ENCODE measurements at places on chromosomes 12 and 14.

DNA sequence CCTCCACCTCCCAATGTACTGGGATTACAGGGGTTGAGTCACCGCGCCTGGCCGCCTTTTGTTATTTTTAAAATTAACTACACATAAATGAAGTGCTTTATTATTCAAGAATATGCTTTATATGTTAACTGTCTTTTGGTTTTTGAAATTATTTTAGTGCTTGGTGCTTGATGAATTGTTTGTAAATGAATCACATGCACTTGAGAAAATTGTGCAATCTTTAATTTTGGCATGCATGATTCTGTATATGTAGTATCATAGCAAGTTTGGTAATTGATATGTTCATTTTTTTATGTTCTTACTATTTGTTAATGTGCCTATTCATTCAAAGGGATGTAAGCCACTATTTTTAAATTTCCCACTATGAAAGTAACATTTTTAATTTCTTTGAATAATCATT lies 440.9 kb downstream of the NAV3 start:
- no peak for DNase-seq

DNA sequence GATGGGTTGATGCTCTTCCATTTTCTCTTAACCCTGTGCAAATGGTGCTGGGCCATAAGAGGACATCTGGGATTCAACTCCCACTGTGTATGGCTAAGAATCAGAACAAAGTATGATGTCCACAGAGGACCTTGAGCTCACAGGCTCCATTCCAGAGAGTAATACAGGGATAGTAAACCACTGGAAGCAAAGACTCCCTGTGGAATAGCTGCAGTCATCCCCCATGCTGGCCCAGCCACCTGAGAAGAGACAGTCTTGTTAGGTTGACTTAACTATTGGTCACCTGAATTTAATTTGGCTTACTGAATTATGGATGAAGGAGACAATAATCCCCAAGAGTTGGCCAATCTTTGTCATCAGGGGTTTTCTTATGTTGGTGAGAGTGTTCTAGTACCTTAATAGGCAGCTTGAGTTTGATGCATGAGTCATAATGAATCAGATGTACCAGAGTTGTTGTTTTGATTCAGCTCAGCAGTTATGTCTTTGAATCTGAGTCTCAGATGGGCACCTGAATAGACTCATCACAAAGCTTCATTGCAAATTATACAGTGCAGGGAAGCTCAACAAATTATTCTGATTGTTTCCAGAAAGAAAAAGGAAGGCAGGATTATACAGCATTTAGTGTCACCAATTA lies 122.7 kb downstream of the SSPN start:
- DNase-seq = no peak

DNA sequence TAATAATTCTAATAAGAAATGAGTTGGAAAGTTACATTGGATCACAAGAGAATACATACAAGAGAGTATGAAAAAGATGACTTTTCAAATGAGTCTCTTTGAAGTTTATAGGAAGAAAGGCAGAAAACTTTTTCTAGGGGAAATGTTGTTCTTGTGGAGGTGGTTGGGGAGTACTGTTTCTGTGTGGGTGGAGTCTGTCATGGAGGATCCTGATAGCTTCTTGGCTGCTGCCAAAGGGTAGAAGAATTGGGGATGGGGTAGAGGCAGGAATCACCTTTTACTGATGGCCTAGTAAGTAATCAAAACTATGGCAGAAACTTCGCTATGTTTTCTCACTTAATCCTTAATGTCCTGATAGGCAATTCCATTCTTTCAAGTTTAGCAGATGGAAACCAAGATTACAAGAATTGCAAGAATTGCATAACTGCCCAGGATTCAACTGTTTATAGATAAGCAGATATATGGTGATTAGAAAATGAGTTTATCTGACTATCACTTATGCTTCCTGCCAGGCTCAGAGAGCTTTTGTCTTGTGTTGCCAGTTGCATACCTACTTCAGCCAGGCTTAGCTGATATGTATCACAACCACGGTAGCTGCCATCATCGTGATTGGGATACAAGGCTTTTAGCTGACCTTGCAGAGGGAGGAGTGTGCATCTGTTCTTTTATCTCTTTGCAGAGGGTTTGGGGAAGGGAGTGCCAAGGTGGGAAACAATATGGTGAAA lies 463.9 kb downstream of the TMTC2 start:
- no peak for DNase-seq

- no peak for DNase-seq
Observed at GRCh38 chr12:131046813-131047788, 93.4 kb downstream of the ADGRD1 start.

- no peak for DNase-seq
Observed at GRCh38 chr12:79850610-79851299, 84.1 kb downstream of the PPP1R12A start.

GRCh38 chr12:112294793-112295192 lies 87.4 kb downstream of the HECTD4 start:
- DNase-seq = no peak

DNA sequence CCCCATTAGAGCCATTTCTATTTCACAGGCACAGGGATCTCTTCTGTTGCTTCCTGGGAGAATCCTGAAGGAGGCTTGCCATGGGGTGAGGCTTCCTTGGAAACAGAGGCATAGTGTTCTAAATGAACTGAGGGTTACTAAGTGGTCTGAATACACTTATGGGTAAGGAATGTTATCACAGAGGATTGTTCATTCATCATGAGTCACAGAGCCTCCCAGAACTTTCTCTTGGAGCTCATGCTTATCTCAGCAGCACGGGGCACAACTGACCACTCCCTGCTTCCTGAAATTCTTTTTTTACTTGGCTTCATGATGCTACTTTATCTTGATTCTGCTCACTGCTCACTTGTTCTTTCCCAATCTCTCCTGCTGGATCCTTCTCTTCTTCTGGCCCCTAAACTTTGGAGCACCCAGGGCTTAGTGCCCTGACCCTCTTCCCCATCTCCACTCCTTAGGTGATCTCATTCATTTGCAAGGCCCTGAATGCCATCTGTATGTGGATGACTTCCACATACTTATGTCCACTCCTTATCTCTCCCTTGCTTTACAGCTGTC lies 57.9 kb downstream of the ANO6 start:
- DNase-seq = no peak

DNA sequence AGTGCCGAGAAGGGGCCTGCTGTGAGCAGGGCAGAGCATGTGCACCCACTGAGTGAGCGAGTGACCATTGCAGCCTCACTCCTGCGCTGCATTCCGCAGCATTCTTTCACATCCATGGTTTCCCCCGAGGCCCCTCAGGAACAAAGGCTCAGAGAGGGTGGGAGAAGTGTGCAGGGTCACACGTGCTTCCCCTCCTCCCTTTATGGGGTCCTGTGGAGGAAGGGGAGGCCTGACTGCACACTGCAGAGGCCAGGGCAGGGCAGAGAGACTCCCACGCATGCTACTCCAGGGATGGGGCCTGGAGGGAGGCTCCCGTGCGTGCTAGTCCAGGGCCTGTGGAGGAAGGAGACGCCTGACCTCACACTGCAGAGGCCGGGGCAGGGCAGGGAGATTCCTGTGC lies 63.2 kb downstream of the DIO3 start:
- no peak for DNase-seq

- no peak for DNase-seq
Observed at GRCh38 chr12:132362996-132363660, 33.7 kb upstream of the GALNT9 start.

DNA sequence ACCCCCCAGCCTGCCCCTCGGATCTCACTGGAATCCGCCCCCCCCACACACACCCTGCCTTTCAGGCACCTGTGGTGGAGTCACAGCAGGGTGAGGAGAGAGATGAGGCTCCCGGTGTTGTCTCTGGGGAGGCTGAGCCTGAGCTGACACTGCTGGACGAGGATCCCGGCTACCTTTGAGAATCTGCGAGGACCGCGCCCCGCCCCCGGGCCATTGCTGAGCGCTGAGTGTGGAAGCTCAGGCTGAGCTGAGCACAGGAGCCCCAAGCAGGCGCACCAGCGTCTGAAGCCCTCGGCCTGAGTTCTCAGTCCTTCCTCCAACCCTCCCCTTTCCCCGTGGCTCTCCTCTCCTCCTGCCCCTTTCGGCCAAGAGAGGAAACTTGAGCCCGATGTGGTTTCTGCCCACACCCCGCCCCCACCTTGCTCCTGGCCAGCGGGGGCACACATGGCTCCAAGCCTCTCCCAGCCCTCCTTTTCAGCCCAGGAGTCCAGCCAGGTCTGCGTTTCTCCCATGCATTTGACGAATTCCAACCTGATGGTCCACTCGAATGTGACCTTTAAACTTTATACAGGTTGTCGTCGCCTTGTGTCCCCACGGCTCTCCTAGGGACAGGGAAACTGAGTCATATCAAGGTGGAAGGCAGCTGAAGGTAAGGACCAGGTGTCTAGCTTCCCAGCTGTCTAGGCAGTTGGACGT lies at the start of gene NFE2:
Gene NFE2 (minus strand): TSS at position 284 of the 696 bp plus-strand sequence. CDS start 5,767 bp downstream, outside the sequence.
- DNase-seq = peak; percentile 30

DNA sequence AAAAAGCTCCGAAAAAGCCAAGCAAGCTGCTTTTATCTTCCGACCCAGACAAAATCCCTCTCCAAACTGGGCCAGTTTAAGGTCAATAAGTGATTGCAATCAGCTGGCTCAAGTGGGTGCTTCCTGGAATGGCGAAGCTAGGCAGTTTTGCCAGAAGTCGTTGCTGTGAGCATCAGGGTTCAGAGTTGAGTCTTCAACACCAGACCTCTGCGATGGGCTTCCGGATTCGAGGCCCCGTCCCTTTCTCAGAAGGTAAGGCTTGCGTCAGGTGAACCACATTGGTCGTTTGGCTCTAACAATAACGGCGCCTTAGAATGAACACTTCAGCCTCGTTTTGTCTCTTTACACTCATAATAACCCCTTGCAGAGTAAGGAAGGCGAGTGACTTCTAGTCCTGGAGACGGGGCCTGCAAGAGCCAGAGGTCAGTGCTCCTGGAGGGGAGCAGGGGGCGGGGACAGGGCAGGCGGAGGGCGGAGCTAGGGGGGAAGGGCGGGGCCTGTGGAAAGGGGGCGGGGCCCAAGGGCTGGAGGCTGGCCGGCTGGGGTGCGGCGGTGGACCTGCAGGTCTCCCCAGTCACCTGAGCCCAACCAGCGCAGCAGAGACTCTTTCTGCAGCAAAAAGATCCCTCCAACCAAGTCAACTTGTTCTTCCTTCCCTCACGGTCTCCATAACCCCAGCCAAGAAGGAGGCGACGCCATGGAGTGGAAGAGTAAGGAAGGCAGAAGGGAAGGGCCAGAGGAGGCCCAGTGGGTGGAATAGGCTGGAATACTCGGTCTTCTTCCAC lies 34.0 kb upstream of the NFYB start:
- DNase-seq = no peak

- no peak for DNase-seq
Observed at GRCh38 chr12:28051516-28052354, 79.2 kb upstream of the PTHLH start.

DNA sequence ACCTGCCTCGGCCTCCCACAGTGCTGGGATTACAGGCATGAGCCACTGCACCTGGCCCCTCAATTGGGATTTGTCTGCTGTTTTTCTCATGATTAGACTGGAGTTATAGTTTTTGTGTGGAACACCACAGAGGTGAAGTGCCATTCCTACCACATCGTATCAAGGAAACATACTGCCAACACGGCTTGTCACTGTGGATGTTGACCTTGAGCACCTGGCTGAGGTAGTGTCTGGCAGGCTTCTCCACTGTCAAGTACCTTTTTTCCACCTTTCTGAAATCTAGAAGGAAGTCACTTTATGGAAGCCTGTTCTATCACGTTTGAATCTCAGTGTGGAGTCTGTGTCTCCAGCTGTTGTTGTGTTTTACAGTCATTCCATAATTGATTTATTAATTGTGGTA lies 21.4 kb upstream of the SEL1L start:
- no peak for DNase-seq

DNA sequence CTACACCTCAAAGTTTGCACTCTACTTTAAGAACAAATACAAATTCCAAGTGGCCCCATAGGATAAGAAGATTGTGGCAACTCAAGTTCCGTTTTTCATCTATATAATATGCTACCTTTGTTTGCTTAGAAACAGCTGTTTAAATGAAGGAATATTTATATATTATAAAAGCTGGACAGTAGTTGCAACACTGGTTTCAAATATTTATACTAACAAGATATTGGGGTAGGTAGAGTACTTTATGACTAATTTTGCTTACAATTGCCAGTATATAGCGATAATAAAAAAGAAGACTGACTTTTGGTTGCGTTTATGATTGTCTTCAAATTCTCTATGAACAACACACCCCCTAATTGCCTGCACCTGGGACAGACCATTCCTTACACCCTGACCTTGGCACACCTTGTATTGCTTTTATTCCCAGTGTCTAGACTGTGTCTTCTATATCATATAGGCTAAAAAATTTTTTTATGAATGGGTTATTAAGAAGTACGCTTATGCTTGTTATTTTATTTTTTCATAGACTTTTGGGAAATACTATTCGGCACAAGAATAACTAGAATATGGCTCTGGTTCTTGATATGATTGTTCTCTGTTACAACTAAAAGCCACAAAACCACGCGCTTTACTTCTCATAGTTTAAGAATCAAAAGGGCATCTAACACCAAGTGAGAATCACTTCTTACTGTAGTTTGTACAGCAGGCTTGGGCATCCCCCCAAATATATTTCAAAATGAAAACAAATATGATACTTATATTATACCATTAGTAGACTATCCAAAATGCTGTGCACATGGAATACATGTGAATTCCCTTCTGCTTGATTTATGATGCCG lies 455.4 kb upstream of the DCN start:
- DNase-seq = no peak

DNA sequence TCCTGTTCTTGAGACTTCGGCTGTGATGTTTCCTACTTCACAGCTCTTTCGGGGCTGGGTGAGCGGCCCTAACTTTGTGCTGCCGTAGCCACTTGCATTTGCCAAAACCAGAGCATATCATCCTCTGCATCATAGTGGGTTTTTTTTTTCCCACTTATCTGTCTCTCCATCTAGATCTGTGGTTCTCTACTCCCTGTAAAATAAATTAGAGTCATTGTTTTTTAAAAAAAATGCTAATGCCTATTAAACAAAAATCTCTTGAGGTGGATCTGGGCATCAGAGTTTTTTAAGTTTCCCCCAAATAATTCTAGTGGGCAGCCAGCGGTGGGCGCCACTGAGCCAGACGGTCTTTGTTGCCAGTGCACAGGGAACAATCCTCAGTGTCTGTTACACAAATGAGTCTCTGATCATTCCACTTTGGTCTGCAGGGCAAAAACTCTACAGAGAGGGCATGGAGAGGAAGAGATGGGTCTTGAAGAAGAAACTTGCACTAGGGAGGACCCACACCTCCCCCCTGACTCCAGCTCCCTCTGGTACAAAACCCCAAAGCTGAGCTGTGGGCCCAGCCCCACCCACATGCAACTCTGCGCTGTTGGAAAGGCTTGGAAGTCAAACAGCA lies 62.4 kb upstream of the BCL2L14 start:
- DNase-seq = no peak

DNA sequence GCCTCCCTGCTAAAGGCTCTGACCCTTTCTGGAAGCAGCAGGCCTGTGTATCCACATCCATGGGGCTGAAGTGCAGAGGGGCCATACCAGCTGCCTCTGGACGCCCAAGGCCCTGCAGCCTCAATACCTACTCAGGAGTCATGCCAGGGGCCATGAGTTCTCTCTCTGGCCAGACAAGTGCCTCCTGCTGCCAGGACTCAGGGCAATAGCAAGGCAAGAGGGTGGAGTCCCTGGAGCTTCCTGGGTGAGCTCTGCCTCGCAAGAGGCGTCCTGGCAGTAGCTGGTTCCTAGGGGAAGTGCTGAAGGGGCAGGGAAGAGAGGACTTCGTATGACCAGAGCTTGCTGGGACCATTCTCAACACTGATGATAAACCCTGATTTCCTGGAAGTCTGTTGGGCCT lies 10.9 kb upstream of the ENDOU start:
- DNase-seq = no peak

All from head of caudate nucleus (tissue), 42 donors.